Naive thymus-derived CD8-positive, alpha-beta T cell (primary cell): ENCODE measurements at places on chromosomes 11 and 22. TPM values are rescaled to one million over a fixed set of nuclear protein-coding genes. Genes with fewer than 3 reads are reported as not detected.

The PLAAT4 gene
- total RNA-seq, result 97.8 TPM

DNA sequence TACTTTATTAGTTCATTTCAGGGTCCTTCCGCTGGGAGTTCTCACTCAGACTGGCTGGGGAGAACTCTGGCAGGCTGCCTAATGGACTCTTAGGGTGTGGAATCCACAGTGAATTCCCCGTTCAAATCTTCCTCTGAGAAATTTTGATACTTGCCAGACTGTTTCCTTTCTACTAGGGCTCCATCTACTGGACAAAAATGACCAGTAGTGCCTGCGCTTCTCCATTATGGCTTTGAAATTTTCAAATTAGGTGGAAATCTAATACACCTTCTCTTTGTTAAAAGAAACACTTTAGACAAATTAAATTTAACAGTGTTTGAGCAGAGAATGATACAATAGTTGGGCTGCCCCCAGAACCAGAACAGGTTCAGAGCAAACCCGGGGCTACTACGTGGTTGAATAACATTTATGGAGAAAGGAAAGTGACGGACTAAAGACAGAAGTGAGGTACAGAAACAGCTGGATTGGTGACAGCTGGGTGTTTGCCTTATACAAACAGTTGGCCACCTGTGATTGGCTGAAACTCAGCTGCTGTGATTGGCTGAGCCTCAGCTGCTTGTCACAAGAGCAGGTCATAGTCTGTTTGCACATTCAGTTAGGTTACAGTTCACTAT is 52.9 kb upstream of the FDX1 start:
- no peak for DNase-seq

GRCh38 chr22:35726933-35727332 is 9.3 kb downstream of the APOL5 start:
- no peak for DNase-seq

- DNase-seq, result peak; percentile 14
Observed at GRCh38 chr11:19970944-19971343, 189.3 kb downstream of the DBX1 start.

DNA sequence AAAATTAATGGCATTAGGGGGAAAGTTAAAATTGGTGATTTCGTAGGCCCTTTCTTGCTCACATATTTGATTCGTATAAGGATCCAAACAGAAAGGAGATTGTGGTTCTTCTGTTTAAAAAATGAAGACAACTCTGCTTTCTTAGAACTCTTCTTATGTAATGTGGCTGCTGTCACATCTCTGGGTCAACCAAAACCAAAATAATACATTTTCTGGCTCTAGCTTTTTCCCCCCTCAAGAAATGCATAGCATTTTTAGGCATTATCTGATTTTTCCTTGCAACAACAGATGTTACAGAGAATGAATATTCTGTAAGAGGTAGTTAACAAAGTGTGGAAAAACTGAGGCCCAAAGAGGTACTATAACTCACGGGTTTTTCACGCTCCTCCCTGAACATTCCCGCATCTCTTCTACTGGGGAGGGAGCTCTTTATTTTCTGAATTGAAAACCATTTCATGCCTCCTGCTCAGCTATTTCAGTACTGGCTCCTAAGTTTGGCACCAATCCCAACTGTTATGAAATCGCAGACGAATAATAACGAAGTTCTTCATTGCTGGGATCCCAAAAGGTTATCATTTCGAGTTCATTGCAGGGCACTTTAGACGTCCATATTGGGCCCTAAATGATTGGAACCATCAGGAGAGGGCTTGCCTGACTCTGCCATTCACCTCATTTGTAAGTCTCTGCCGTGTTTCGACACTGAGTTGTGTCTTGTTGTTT is 17.1 kb downstream of the GRAP2 start:
- no peak for DNase-seq

- no peak for DNase-seq
Observed at GRCh38 chr22:32620992-32621391, 146.4 kb downstream of the FBXO7 start.
